ENCODE measurements at places on chromosomes 5 and 9.

DNA sequence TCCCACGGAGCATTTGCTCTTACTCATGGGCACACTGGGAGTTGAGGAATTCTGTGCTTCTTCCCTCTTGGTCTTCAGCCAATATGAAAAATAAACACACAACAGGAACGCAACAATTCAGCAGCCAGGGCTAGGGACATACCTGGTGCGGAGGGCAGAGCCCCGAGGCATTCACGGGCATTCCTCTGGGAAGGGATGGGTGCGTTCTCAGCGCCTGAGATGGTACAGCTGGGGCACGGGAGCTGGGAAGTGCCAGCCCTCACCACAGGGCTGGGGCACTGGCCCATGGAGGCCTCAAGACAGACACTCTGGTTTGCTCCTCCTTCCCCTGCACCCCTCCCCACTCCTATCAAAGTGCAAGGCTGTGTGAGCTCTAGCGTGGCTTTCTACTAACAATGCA, 2.1 kb downstream of the SLC6A3 start:
- DNase-seq, result no peak

- DNase-seq, result no peak
These were observed 97.4 kb downstream of the PARP8 start for GRCh38 chr5:50763846-50764245.

- DNase-seq, result no peak
These were observed 66.3 kb downstream of the ERBIN start for GRCh38 chr5:65992630-65993029.

DNA sequence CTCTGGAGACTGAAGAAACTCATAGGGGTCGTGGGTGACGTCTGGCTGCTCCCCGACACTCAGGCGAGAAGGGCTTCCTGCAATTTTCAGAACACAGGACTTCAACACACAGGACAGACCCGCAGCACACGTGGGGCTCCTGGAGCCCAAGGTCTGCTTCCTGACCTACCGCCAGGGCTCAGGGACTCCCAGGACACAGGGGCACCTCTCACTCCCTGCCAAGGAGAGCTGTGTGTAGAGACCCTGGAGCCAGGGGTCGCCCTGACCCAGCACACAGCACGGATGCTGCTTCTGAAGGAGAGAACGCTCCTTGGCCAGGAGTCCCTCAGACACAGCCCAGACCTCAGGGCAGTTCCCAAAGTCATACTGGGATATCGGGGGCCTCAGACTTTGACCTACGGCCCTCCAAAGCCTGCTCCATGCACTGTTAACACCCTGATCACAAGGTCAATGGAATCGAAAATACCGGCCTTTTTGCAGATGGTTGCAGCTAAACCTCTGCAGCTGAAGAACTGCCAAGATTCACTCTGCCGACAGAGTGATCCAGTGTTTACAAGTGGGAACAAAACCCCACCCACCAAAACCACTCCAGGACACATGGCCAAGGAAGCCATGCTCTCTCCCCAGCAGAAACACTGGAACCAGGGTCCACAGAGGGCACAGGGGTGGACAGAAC, 13.8 kb upstream of the ZDHHC11 start:
- no peak for DNase-seq

DNA sequence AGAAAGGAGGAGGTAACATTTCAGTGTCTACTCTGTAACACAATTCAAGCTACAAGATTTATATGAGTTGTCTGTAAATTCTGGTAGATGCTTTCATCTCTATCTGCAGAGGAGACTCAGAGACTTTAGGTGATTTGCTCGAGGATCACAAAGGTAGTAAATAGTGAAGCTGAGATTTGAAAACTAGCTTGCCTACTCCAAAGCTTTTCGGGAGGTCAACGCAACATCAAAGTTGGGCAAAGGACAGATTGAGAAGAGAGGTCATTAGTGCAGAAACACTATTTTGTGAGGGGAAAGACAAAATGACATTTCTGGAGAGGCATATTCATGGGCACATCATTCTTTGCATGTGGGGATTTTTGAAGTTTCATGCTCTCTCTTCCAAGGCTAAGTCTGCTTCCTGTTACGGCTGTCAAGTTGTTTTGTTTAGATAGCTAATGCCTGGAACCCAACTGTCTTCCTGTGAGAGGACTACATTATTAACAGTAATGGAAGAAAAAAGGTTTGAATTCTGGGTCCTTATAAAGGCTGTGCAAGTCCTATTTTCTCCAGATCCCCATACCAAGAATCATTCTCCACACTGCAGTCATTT, 413.5 kb upstream of the ZNF462 start:
- no peak for DNase-seq

DNA sequence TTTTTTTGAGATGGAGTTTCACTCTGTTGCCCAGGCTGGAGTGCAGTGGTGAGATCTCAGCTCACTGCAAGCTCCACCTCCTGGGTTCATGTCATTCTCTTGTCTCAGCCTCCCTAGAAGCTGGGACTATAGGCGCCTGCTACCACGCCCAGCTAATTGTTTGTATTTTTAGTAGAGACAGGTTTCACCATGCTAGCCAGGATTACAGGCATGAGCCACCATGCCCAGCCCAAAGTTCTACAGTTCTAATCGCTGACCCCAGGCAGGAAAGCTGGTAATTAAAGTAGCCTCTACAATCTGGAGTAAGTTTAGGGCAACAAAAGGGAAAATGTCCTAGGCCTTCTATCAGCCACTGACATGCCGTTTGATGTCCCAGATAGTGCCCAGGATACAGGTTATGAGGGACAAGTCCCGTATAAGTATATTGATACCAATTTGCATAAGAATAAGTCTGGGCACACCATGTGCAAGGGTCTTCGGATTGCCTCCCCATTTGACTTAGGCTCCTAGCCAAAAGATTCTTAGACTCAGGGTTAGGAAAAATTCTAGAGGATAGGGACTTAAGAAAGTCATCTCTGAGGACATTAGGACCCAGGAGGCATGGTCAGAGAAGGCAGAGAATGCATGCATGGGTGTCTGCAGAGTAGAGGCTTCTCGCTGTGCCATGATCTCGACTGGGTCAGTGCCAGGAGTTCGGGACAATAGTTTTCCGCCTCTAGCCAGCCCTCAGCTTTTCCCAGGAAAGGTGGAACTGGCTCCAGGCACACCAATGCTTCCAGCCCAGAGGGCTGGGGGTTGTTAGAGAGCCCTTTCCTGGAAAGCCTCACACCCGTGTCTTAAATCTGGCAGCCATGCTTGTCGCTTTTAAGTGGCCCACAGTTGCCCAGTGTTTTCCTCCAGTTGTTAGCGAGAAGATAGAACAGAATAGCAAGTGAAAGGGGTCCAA, 1111.1 kb downstream of the TAF11L14 start:
- peak; percentile 63 for DNase-seq

DNA sequence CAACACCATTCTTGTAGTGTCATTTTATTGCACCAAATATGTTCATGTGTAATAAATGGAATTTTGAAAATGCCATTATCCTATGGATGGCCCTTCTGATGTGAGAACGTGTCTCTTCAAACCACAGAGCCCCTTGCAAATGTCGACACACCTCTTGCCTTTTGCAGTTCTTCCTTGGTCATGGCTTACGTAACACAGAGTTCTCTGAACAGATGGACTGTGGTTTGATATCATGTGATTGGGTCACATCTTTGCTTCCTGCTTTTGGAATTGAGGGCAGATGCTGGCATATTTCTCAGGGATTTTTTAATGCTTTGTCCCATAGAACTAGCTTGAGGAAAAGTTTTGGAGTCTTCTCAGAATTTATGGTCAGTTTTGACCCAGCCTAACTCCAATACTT, 4.6 kb downstream of the TGFBR1 start:
- peak; percentile 47 for DNase-seq

GRCh38 chr5:138875552-138875875, 379 bp upstream of the LRRTM2 start:
- DNase-seq, result no peak

DNA sequence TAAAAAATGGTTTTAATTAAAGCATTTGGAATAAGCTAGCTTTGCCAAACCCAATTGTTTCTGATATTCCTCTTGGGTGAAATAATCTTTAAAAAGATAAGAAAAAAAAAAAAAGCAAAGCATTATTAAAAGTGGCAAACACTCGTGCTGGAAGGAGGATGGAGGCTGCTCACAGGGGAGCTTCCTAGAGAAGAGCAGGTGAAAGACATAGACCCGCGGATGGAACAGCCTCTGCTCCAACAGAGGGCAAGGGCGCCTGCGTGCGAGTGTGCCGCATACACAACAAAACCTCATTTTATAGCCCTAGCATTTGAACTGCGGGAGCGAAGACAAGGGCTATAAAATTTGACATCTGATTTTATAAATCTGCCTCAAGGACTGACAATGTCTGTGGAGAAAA, 33.4 kb upstream of the SLC25A51 start:
- no peak for DNase-seq

DNA sequence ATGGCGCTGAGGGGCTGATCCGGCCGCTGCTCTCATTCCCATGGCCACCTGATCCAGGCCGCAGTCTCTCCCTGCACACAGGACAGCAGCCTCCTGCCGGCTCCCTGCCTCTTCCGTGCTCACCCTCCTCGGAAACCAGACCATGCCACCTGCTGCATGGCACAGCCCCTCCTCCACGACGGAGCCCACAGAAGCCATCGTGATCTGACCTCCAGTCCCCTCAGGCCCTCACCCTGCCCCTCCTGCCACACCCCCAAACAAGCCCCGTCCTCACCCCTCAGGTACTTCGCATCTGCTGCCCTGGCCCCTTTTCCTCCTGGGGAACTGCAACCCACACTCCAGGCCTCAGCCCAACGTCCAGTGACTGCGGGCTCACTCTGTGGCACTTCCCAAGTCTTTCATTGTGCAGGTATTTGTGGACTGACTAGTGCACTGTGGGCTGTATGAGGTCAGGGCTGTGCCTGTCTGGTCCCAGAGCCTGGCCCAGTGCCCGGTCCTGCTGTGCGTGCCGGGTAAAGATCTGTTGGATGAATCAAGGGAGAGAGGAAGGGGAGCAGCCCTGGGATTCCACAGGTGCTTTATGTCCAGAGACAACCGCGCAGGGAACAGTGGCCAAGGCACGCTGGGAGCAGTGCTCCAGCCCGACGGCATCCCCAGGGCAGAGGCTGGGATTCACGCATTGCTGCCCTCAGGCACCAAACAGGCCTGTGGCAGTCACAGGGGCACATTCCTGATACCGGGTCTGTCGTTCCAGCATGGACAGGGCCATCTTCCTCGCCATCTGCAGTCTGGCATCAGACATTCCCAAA, 86.1 kb downstream of the ADAMTS2 start:
- no peak for DNase-seq

Measured in CD4-positive, alpha-beta T cell treated with Interleukin-4 for 1 hour (primary cell).